ENCODE measurements at places on chromosomes 13 and 19. TPM values are rescaled to one million over a fixed set of nuclear protein-coding genes. Genes with fewer than 3 reads are reported as not detected.

- no peaks in the 10 kb centered on the region for H3K27me3 ChIP-seq
- no peaks in the 10 kb centered on the region for H3K36me3 ChIP-seq
- no peak overlapping the region for H3K4me3 ChIP-seq
- H3K27ac ChIP-seq = no peak overlapping the region
- no peak for DNase-seq
These were observed 145.7 kb downstream of the LIG4 start for GRCh38 chr13:108069521-108070210.

DNA sequence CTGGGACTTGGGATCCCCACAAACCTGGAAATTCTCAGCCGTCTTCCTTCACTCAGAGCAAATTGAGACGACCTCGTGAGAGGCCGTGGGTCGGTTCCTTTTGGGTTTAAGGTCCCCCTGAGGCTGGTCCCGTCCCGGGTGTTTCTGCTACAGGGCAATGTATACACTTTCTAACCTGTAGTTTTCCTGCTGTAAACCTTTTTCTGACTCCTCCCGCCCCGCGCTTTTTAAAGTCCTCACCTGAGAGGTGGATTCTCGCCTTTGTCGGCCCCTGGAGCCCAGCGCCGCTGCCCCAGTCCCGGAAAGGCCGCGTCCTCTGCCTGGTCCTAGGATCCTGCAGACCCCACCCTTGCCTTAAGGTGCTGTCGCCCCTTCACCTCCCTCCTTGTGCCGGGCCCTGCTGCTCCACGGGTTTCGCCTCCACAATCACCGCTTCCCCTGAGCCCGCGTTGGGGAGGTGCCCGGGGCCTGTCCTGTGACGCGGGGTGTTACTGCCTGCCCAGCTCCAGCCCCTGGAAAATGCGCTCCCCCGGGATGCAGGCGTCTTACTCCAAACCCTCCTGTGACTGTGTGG, 391 bp downstream of the ZNF761 start:
- peak overlapping the region; percentile 95 for H3K4me3 ChIP-seq
- H3K27me3 ChIP-seq = no peaks in the 10 kb centered on the region
- peaks cover 19% of the 10 kb centered on the region for H3K36me3 ChIP-seq

- no peaks in the 10 kb centered on the region for H3K4me1 ChIP-seq
- H3K27ac ChIP-seq = no peak overlapping the region
- no peak overlapping the region for H3K4me3 ChIP-seq
- DNase-seq = no peak
- H3K36me3 ChIP-seq = no peaks in the 10 kb centered on the region
These were observed 138.7 kb downstream of the KDM4B start for GRCh38 chr19:5107432-5108122.

BTBD2 gene
- 5.3 TPM for polyA plus RNA-seq
